ENCODE measurements at places on chromosomes 11 and 22. TPM values are rescaled to one million over a fixed set of nuclear protein-coding genes. Genes with fewer than 3 reads are reported as not detected.

The PLAAT5 gene
- not detected for total RNA-seq

The SLC22A6 gene
- not detected for total RNA-seq

The SHANK2 gene
- total RNA-seq, result 6.4 TPM

The TSGA10IP gene
- total RNA-seq, result not detected

The C11orf91 gene
- 0.85 TPM for total RNA-seq

The OR8G5 gene
- total RNA-seq, result not detected

The OR2AG1 gene
- not detected for total RNA-seq

The CADM1 gene
- total RNA-seq, result 17.8 TPM

The KREMEN1 gene
- total RNA-seq, result 2.6 TPM

The GDPD5 gene
- 15.2 TPM for total RNA-seq

The OR9I1 gene
- total RNA-seq, result not detected

The CHST1 gene
- total RNA-seq, result 1.3 TPM

The LUZP2 gene
- not detected for total RNA-seq

The HTR3A gene
- not detected for total RNA-seq

The PRR33 gene
- not detected for total RNA-seq

The GALR3 gene
- not detected for total RNA-seq

The RFPL2 gene
- total RNA-seq, result 0.16 TPM

The OR5A2 gene
- total RNA-seq, result not detected

The DYNC2H1 gene
- 5.9 TPM for total RNA-seq

The VSIG2 gene
- total RNA-seq, result not detected

The GPR83 gene
- 0.07 TPM for total RNA-seq

The NRIP3 gene
- 0.83 TPM for total RNA-seq

The CNTN5 gene
- total RNA-seq, result not detected

The RASGRP2 gene
- 1.7 TPM for total RNA-seq

The CDPF1 gene
- 10.3 TPM for total RNA-seq

The AGBL2 gene
- 0.64 TPM for total RNA-seq

The KCNE3 gene
- total RNA-seq, result not detected

The DDX17 gene
- 85.8 TPM for total RNA-seq

The CARD16 gene
- total RNA-seq, result 0.25 TPM

The CEP126 gene
- total RNA-seq, result 3.4 TPM

The EFCAB6 gene
- total RNA-seq, result 0.41 TPM
